Stimulated activated naive CD4-positive, alpha-beta T cell treated with Interleukin-2 at 50 U/mL for 16 hours (primary cell): ENCODE measurements at places on chromosomes 5 and 9.

GRCh38 chr5:160269017-160269416 lies 39.7 kb downstream of the FABP6 start:
- no peak for DNase-seq

DNA sequence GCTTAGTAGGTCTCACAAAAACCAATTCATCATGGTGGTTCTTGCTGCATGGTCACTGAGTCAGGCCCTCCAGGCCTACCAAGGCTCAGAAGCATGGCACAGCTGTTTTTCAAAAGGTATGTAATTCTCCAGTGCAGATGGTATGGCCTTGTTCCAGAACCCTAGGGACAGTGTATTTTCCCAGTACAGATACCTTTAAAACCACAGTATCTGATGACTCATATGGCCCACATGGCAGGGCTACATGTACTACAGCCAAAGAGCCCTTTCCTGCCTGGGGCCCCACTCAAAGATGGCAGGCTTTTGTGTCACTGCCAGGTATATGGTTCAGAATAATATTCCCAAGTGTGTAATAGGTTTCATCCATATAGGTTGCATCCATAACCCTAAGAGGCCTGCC lies 16.5 kb downstream of the CSF2 start:
- DNase-seq, result no peak

DNA sequence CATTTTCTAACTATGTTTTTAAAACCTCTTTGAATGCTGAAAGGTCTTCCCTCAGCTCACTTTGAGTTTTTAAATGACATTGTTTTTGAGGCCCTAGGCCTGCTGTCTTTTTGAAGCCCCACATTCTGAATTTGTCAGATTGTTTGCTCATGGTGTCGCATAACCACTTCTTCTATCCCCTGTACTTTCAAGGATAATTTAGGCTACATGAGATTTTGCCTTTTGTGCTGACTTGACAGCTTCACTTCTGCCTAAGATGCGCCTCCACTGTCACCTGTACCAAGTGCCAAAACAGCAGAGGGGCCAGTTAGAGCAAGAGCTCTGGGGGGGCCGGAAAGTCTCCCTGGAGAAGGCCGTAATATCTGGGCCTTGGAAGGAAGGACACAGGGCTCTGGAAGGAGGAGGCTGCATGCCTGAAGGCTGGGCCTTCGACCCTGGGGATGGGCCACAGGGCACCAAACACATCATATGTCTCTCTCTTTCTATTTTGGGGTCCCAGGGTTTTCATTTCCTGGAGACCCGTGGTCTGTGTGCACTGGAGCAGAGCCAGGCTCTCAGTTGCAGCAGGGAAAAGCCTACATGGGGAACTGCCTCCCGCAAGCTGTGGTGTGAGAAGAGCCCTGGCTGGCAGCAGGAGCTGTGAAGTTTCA lies 49.1 kb downstream of the NDST1 start:
- no peak for DNase-seq

DNA sequence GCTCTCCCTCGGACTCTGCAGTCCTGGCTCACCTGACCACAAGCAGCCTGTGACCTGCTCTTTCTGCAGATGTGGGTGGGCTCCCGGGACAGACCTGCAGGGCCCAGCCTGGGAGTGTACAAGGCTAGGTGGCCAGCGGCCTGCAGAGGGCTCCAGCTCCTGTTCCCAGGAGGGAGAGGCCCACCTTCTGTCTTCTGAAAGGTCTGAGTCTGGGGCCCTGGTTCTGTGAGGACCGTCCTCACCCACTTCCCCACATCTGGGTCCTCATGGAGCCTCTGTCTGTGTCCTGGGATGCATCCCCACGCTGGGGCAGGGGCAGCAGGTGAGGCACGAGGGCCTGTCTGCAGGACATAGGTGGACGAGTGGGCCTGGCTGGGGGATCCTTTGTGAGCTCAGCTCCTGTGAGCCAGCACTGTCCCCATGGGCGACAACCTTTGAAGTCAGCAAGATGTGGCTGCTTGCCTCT lies 43.7 kb downstream of the PHF2 start:
- DNase-seq, result no peak

DNA sequence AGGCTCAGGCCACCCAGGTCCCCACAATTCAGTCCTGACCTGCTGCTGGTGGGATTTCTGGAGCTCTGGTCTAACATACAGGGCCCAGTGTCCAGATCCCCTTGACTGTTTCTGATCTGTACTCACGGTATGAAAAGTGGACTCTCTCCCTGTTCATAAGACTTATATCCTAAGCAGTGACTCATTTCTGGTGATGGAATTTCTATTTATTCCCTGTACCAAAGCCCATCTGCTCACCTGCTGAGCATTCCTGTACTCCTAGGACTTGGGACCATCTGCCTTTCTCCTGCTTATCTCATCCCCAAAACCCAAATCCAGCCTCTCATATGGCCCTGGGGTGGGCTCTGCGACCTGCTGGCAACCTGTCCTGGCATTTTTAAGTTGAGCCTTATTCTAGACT lies 86.6 kb downstream of the APBA1 start:
- no peak for DNase-seq

- no peak for DNase-seq
Measured at GRCh38 chr5:89930591-89931392, 478.8 kb downstream of the CETN3 start.

- no peak for DNase-seq
Measured at GRCh38 chr5:136062366-136063274, 33.8 kb downstream of the TGFBI start.

DNA sequence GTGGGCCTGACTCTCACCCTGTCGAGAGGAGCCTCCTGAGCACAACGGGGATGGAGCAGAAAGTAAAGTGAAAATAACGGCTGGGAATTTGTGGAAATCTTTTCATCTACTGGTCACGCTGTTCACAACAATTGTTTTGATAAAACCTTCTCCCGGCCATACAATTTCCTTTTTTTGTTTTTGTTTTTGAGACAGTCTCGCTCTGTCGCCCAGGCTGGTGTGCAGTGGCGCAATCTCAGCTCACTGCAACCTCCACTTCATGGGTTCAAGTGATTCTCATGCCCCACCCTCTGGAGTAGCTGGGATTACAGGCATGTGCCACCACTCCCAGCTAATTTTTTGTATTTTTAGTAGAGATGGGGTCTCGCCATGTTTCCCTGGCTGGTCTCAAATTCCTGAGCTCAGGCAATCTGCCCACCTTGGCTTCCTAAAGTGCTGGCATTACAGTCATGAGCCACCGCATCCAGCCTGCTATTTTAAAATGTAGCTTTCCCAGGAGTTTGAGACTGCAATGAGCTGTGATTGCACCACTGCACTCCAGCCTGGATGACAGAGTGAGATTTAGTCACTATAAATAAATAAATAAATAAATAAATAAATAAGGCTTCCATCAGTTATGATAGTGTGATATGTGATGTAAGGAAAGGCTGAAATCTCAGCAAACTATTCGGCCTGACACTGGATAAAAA lies 73.5 kb upstream of the PTGER4 start:
- no peak for DNase-seq

DNA sequence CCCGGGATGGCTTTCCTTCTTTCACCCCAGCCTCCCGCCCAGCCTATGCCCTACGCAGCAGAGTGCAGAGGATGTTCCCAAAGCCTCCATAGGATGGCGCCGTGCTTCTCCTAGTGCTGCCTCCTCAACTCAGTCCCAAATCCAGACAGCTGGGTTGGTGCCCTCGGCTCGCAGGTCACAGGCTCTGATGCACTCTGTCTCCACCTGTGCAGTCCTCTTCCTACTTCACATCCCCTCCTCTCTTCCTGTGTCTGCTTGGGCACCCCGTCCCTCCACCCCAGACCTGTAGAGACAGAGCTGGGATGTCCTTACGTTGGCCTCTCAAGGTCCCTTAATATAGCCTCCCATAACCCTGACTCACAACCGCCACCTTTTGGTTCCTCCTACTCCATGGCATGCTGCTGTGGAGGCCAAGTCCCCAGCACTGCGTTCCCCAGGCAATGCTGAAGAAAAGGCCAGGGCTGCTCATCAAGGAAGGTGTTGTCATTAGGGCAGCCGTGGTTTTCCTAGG lies 314.4 kb downstream of the GADD45G start:
- peak; percentile 8 for DNase-seq

DNA sequence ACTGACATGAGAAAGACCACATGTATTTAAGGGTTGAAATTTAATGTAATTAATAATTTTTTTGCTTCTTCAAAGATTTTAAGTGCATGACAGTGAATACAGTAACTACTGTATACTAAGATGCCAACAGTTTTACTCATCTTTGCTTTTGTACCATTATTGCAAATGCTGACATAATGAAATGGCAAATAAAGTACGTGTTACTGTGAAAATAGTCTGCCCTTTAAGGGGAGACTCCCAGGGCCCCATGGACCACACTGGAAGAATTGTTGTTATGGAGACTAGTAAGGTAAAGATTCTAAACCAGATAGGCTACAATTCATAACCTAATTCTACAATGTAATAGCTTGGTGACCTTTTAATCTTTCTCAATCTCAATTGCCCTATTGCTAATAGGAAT lies 84.7 kb downstream of the NR3C1 start:
- no peak for DNase-seq

- DNase-seq, result peak; percentile 30
Measured at GRCh38 chr9:94681508-94681907, 42.2 kb upstream of the FBP1 start.
